ENCODE measurements at places on chromosomes 11 and 22.
A peak's percentile ranks its signal among the peaks of the same experiment; 100 is the strongest.

- DNase-seq, result no peak
Measured at GRCh38 chr22:24400034-24400725, 27.2 kb upstream of the ADORA2A start.

DNA sequence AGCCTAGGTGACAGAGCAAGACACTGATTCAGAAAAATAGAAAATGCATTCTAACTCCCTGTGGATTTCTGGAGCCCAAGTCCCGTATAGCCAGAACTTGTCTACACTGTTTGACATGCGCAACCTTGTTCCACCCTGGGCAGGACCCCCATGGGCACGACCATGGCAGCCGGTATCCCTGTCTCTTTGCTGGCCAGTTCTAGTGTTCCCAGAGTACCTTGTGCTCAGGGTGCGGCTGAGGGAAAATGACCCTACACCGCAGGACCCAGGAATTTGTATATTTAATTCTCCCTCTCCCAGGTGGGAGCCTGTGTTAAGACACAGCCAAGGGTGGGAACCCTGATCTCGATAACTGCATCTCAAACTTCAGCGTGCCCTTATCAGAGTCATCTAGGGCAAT is 36.7 kb upstream of the RIC3 start:
- no peak for DNase-seq

DNA sequence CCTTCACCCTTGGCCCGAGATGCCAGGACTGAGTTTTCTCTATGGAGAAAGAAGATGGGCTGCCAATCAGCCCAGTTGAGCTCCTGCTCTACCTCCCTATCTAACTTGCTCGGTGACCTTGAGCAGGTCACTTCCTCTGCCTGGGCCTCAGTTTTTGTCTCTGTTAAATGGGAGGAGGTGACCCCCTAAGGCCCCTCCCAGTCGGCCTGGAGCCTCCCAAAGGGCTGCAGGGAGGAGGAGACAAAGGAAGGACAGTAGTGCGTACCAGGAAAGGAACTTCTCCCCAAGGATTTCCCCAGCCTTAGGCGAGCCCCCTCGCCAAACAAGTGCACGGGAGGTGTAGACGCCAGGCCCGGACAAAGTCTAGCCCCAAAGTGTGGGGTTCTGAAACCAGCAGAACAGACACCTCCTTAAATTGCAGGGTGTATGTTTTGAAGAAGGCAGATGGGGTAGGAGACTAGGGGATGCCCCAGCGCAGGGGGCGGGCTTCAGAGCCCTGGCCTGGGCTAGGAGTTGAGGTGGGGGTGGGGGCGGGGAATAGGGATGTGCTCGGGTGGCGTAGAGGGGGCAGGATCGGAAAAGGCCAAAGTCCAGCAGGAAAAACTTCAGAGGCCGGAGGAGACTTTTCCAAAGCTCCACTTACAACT is 1.0 kb downstream of the CBX7 start:
- no peak for DNase-seq

- no peak for DNase-seq
Measured at GRCh38 chr11:103085758-103086365, 6.1 kb downstream of the DCUN1D5 start.

DNA sequence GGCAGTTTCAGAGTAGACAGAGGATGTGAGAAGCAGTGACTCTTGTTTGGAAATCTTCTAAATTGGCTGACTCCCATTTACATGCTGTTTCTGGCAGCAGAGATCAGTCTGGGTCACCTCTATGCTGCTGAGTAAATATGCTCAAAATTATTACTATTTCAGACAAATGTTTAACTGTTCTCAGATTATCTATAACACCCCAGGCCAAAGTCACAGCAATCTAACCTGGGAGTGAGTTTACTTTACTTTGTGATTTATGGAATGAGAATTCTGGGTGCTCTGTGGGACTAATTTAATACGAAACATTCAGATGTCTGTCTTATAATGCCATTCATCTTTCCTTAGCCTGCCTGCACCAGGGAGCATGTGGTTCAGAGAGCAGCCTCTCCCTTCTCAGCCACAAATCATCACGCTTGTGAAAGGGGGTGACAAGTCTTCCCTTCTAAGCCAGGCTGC is 282.5 kb upstream of the MPPED2 start:
- DNase-seq, result no peak

DNA sequence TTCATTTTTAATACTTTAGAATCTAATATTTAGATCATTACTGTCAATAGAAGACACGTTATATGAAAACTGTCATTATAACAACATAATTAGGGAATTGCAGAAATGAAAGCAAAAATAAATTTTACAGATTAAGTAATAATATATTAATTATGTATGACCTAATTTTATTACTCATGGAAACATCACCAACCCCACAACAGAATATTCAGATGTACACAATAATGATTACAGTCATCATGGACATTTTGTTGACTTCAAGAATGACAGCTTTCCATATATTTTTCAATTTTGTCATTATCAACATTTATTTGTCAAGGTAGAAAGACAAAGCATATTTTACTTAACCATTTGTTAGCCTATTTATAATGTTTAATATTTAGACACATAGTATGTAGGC is 119.9 kb downstream of the MAML2 start:
- DNase-seq, result no peak

- DNase-seq, result peak; percentile 77
Measured at GRCh38 chr11:113875234-113876073, at the start of gene USP28. TSS of gene USP28 (minus strand) at chr11:113875572. CDS start at chr11:113875501, 71 bp downstream.

GRCh38 chr11:10695833-10696232 is 2.3 kb upstream of the IRAG1 start:
- DNase-seq, result no peak

DNA sequence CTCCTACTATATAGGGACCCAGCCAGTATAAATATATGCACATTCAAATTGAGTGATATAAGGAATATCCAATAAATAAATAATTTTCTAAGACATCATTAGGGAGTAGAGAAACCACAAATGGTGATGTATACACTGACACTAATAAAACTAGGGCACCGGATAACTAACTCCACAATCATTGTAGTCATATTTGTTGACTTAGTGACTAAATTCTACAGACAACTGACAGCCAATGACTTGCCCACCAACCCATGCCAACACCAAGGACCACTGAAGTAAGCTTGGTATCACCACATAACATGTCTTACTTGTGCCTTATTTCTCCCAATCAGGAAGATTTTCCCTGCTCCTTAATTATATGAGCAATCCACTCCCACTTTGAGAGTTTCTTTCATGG is 139.6 kb upstream of the TRPC6 start:
- DNase-seq, result no peak

DNA sequence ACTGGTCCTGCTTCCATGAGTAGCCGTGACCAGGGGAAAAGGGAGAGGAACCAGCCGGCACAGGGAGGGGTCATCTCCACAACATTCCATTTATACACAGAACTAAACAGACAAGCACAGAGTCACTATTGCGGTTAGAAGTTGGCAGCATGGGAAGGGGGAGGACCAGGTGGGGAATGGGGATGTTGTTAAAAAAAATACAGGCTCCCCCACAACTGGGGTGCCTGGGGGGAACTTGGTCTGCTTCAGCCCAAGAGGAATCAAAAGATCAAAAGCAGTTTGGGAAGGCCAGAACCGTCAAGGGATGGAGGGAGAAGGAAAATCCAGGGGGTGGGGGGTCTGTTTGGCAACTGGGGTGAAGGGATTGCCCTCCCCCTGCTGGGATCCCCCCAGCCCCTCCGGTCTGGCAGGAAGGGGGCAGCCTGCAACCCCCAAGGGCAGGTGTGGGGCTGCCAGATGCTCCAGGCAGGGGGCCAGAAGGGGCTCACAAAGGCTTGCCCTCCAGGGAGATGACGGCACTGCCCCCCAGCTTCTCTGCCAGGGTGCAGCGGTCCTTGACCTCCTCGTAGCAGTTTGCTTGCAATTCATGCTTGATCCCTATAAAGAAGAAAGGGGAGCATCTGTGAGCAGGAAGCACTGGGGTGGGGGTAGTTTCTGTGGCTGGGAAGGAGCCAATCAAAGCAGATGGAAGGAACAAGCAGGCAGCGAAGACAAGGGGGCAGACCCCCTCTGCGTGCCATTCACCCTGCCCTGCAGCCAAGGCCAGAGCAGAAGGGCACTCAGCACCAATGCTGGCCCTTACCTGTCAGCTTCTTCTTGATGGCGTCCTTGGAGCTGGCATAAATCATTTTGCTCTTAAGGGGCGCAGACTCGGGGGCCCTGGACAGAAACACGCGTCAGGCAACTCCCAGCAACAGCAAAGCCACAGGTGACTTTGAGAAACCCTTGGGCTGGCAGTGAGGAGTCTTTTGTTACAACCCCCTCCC is 2.8 kb downstream of the CFL1 start:
- DNase-seq, result no peak

DNA sequence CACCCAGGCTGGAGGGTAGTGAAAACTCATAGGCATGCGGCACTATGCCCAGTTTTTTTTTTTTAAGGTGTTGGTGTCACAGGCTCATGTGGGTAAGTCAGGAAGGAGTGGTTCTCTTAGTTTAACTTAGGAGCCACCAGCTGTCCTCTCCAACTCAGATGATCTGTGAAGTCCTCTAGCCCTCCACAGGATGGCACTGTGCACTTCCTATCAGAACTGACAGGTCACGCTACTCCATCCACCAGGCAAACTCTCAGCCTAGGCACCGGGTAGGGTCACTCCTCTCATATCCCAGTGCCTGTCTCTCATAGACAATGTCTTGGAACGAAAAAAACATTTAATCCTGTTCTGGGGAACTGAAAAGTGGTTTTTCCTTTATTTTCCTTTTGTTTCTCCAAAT is 16.5 kb downstream of the NAP1L4 start:
- DNase-seq, result peak; percentile 60

- DNase-seq, result peak; percentile 27
Measured at GRCh38 chr11:134224710-134225664, 516 bp downstream of the VPS26B start.

GRCh38 chr11:15006139-15006759 is 34.1 kb upstream of the CALCA start:
- DNase-seq, result peak; percentile 13

- no peak for DNase-seq
Measured at GRCh38 chr22:46179748-46180147, 29.4 kb downstream of the PPARA start.

DNA sequence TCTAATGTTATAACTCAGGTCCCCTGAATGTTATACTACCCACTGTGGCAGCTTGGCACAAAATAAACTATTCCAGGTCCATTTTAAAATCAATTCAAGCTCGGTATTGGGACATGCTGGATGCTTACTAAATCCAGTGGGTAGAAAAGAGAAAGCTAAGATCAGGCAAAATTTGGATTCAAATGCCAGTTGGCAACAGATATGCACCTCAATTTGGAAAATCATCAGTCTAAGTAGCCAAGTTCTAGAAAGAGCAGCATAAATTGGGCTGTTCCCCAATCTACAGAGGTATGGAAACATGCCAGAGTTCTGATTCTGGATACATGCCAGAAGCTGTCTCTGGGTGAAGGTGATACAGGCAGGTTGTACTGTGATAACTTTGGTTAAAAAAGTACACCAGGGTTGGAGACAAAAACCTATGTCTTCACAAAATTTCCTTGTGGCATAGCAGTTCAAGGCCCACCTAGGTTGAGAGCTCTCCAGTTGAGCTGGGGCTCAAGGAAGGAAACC is 427.8 kb downstream of the LRRC4C start:
- no peak for DNase-seq

- no peak for DNase-seq
Measured at GRCh38 chr22:49419661-49420060, 408.0 kb downstream of the BRD1 start.

DNA sequence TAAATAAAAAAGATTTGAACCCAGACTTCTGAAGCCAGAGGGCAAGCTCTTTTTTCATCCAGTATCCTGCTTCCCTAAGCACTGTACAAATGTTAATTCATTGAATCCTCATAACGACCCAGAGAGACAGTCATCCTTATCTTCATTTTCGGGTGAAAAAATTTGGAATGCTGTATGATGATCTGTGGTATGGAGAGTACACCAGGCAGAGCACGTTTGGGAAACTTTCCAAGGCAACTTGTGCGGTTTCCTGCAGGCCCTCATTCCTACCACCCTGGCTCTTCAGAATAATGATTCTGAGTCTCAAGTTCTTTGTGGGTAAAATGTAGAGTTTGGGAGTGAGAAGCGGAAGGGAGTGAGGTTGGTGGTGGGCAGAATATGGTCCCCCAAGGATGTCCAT is 177.9 kb upstream of the CADM1 start:
- no peak for DNase-seq

GRCh38 chr11:32385998-32386397 is 49.3 kb downstream of the WT1 start:
- DNase-seq, result peak; percentile 28

DNA sequence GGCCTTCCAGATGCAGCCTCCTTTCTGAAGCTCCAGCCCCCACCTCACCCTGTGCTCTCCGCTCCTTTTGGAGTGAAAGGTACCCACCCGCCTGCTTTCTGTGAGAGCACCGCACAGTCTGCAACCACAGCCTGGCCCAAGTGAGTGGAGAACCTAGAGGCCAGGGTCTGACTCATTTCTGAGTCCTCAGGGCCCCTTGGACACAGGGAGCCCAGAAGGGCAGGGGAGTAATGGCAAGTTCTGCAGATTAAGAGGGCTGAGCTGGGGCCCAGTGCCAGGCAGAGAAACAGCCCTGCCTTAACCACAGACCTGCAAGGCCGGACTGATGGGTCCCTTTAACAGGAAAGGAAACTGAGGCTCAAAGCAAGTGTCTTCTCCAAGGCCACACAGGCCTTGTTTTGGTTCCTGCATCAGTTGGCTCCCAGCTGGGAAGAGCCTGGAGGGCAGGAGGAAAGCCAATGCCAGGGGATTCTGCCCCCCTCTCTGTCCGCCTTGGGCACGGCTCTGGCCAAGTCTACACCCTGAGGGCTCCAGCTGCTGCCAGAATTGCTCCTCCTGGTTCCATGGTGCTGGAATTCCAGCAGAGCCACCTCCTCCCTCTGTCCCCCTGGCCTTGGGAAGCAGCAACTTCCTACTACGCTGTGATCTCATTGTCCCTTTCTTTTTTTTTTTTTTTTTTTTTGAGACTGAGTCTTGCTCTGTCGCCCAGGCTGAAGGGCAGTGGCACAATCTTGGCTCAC is 55.1 kb downstream of the CYTH4 start:
- no peak for DNase-seq

DNA sequence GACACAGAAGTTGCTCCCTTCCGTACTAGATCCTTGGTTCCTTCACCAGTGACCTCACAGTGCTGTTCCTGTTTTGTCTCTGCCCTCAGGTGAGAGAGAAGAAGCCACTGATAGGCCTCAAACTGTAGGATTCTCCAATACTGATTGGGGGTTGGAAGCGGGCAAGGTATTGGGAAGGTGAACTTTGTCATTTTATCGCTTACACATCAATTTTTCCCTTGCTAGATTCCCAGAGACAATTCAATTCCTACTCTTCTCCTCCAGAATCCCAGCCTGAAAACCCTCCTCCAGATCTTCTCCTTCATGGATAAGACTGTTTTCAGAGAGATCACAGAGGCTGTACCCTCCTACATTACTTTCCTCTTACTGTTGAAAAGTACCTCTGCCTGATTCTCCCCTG is 9.4 kb upstream of the OR2D3 start:
- no peak for DNase-seq

- no peak for DNase-seq
Measured at GRCh38 chr11:96332126-96332771, 10.7 kb downstream of the MAML2 start.

GRCh38 chr11:72807792-72808191 is 6.4 kb upstream of the ATG16L2 start:
- peak; percentile 89 for DNase-seq
